ENCODE measurements at places on chromosomes 1 and 21.

DNA sequence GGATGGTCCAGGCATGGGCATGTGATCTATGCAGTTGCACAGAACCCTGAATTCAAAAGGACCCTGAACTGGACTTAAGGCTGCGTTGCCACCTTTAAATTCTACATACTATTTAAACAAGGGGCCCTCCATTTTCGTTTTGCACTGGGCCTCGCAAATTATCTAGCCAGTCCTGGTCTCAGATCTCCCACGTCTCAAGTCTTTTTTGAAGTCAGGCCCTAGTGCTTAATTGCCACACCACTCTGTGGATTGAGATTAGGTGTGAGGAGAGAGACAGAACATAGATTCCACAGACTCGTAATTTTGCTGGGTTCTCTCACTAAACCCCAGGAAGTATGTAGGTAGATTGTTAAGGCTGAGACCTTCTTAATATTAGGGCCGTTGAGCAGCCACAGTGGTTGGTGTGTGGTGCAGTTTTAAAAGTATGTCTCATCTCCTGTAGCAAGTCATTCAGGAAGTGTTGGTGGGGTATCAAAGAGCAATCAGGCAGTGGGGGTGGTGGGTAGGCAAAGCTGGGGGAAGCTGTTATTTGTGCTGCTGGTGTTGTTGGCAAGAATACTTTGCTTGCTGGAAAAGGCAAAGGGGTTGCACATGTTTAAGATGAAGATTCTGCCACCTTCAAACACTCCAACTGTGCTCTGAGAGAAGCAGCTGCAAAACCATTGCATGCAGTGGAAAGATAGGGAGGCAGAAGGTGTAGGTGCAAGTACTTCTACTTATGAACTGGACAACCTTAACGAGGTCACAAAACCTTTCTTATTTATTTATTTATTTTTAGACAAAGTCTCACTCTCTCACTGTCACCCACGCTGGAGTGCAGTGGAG is 11.2 kb downstream of the CD84 start:
- no peak for DNase-seq

DNA sequence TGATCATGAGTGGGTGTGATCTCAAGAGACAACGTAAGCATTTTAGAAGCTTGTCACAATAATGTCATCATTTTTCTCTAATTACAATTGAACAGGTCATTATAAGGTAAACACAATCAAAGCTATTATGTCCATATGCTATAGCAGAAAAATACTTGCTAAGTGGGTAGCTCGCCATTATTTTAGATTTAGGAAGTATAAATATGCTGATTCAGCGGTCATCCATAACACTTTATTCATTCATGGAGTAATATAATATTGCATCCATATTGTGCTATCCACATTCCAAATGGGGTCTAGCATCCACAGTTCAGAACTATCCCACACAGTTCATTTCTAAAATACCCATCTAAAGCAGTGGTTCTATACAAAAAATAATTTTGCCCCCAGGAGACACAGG is 8.4 kb downstream of the KRTAP15-1 start:
- DNase-seq: no peak

- DNase-seq: no peak
Observed at GRCh38 chr1:154471304-154471703, 30.7 kb upstream of the TDRD10 start.

GRCh38 chr1:15153184-15153841 is at the start of gene TMEM51:
Gene TMEM51 (plus strand): TSS chr1:15153747. CDS start chr1:15215088, 61,341 bp downstream.
- DNase-seq: no peak

GRCh38 chr21:45258466-45258865 is 29.2 kb downstream of the POFUT2 start:
- peak; percentile 64 for DNase-seq

GRCh38 chr1:198232378-198232777 is 75.6 kb downstream of the NEK7 start:
- no peak for DNase-seq

GRCh38 chr1:67382292-67382691 is 47.9 kb downstream of the SERBP1 start:
- DNase-seq: no peak

- no peak for DNase-seq
Observed at GRCh38 chr1:166673722-166674121, 165.6 kb upstream of the POGK start.

DNA sequence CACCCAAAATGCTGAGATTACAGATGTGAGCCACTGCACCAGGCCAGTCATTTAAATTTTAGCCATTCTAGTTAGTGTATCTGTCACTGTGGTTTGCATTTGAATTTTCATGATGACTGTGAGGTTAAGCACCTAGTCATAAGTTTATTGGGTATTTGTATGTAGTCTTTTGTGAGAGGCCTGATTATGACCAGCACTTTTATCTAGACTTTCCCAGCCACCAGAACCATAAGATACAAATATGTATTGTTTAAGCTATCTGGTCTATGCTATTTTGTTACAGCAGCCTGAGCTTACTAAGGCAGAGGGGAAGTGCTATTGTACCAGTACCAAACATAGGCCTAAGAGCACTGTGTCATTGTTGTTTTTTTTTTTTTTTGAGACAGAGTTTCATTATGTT is 19.9 kb upstream of the DNAJC6 start:
- no peak for DNase-seq

- no peak for DNase-seq
Observed at GRCh38 chr1:901108-901859, 22.4 kb upstream of the SAMD11 start.

- no peak for DNase-seq
Observed at GRCh38 chr1:110057963-110058518, 12.4 kb downstream of the ALX3 start.

GRCh38 chr1:3190256-3191041 is 121.4 kb downstream of the PRDM16 start:
- no peak for DNase-seq

GRCh38 chr1:243950166-243950565 is 100.1 kb upstream of the AKT3 start:
- no peak for DNase-seq

DNA sequence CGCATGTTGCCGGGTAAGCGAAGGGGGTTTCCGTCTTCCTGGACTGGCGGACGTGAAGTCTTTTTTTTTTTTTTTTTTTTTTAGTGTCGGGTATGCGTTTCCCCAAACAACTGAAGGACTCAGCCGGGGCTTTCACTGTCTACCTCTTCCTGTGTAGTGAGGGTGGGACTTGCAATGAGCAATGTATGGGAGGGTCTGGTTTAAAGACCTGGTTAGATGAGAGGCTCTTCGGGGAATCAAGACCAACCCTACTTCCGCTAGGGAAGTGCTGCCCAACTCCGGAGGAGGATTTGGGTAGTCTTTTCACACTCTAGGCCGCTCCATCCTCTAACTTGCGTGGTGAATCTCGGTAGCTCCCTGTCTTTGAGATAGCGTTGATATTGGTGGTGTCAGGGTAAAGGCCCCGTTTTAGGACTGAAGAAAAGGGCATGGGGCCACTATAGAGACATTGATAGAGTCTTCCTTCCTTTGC is 754 bp downstream of the PRRC2C start:
- no peak for DNase-seq

- DNase-seq: no peak
Observed at GRCh38 chr21:40832316-40832715, 14.6 kb downstream of the DSCAM start.

DNA sequence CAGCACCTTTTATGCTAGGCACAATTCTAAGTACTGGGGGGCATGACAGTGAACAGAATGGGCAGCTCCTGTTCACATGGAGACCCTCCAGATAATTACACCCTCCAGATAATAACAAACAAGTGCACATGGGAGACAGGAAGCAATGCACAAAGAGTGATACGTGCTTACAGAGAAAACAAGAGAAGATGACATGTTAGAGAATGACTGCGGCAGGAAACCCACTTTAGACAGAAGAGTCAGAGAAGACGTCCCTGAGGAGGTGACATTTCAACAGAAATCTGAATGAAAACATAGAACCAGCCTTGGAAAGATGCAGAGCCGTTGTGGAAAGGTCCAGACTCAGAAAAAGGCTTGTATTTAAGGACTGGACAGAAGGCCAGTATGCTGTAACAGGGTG is 54.7 kb upstream of the ARTN start:
- no peak for DNase-seq

DNA sequence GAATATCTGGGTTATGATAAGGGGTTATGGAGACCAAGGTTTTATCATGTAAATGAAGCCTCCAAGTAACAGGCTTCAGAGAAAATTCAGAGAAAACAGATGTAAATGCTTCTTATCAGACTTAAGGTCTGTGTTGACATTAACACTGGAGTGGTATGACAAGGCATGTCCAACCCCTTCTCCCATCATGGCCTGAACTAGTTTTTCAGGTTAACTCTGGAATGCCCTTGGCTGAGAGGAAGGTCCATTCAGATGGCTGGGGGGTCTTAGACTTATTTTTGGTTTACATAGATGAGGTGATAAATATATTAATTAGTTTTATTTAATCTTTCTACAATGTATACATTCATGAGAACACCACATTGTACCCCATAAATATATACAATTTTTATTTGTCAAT is 399.6 kb downstream of the TBX15 start:
- DNase-seq: no peak

DNA sequence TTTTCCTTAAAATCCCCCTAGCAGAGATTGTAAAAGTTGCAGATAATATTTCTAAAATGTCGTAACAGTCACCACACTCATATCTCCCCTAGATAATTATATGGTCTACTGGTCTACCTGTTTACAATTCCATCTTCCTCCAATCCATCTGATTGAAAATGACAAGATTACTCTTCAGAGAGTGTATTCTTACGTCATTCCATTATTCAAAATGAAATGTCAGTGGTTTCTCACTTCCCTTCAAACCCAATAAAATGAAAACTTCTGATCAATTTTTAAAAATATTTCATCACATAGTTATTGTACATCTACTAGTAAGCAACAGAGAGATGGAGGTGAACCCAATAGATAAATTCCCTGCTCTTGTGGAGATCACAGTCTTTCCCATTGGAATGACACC is 202.2 kb upstream of the C8B start:
- no peak for DNase-seq

DNA sequence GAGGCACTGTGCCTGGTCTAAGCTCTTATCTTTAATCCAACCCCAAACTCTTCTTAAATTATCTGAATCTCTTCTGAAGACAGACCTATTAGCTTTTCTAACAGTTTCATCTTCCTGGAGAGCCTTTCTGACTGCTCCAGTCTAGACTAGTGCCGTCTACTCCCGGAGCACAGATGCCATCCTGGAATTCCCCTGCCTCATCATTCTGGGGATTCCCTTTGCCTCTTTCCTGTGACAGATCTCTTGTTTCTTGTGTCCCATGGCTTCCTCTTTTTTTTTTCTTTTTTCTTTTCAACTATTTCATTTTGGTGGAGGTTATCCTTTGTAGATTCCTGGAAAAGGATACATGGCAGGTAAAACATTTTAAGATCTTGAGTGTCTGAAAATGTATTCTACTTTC is 11.7 kb downstream of the SEMA4A start:
- no peak for DNase-seq

DNA sequence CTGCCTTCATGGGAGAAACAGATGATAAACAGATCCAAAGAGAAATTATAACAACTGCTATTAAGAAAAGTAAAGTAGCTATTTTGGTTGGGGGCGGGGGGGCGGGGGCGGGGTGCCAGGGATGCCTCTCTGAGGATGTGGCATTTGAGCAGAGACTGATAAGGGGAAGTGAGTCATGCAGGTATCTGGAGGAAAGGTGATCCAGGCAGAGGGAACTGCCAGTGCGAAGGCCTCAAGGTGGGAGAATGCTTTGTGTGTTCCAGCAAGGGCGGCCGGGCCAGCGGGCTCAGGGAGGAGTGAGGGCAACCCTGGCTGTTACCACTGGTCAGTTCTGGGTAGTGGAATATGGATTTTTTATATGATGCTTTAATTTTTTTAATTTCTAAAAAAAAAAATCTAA is 7.0 kb upstream of the TNFRSF1B start:
- peak; percentile 80 for DNase-seq

- no peak for DNase-seq
Observed at GRCh38 chr1:236111527-236112331, 30.6 kb upstream of the GPR137B start.

DNA sequence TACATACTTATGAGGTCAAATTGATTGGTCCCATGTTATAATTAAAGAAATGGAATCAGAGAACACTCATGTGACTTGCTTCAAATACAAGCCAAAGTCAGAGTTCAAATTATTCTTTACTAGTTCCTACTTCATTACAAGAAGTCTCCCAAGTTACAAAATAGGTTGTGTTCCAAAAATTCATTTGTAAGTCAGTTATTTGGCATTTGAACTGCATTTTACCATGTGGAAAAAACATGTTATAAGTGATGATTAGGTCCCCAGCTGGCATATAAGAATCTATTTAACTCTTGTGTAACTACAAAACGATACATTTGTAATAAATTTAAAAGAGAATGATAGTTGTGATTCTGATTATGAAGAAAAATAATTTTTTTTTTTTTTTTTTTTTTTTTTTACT is 124.1 kb downstream of the DISP1 start:
- DNase-seq: no peak

GRCh38 chr1:205812271-205812877 is 624 bp downstream of the SLC41A1 start:
- DNase-seq: no peak

- DNase-seq: peak; percentile 89
Observed at GRCh38 chr1:9615316-9616063, 26.8 kb downstream of the TMEM201 start.

GRCh38 chr1:214317300-214317699 is 36.3 kb downstream of the SMYD2 start:
- DNase-seq: no peak

DNA sequence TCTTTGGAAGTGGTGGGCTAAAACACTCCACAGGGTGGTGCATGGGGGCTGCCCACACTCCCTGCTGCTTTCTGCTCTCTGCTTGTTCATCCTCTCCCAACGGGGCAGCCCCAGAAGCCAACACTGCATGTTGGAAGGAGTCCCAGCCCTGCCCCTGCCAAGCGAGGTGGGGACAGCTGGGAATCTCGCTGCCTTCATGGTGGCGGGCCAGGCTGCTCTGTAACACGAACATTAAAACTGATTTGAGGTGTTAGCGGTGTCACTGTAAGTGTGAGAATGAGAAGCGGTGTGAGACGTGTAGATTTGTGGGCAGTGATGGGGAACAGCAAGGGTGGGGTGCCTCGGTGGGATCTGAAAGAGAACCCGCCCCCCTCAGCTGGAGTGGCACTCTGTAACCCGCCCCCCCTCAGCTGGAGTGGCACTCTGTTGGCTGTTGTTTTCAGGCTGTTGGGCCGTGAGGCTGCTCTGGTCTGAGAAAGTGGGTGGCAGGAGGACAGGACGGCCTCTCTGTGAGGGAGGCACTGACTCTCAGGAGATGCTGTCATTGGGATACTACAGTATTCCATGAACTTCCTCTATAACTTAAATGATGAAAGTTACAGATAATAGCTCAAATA is 80.9 kb downstream of the PCBP3 start:
- DNase-seq: no peak

- DNase-seq: no peak
Observed at GRCh38 chr1:33275195-33275594, 18.9 kb downstream of the ZNF362 start.

GRCh38 chr1:25566730-25567341 is 23.4 kb downstream of the LDLRAP1 start:
- DNase-seq: no peak

DNA sequence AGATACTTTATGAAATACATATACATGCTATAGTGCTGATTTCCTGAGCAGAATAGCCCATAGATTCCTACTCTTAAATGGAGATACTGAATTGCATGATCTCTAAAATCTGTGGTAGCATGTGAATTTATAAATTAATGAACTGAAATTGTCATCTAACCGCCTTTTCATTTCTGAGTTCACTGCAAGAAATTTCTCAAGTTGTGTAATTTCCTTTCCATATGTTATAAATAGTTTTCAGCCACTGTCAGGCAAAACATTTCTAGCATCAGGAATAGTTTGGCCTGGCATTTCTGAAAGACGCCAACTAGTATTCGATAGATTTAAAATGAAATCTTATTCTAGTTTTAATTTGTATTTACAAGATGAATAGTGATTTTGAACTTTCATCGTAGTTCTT is 310.1 kb downstream of the USH2A start:
- DNase-seq: no peak

Data from spleen (tissue), 13 donors.